ENCODE measurements at places on chromosomes 12 and 14.

- DNase-seq, result no peak
Observed at GRCh38 chr14:34781242-34781641, 66.8 kb upstream of the CFL2 start.

- DNase-seq, result peak; percentile 27
Observed at GRCh38 chr12:20601668-20602280, 93.4 kb upstream of the SLCO1C1 start.

DNA sequence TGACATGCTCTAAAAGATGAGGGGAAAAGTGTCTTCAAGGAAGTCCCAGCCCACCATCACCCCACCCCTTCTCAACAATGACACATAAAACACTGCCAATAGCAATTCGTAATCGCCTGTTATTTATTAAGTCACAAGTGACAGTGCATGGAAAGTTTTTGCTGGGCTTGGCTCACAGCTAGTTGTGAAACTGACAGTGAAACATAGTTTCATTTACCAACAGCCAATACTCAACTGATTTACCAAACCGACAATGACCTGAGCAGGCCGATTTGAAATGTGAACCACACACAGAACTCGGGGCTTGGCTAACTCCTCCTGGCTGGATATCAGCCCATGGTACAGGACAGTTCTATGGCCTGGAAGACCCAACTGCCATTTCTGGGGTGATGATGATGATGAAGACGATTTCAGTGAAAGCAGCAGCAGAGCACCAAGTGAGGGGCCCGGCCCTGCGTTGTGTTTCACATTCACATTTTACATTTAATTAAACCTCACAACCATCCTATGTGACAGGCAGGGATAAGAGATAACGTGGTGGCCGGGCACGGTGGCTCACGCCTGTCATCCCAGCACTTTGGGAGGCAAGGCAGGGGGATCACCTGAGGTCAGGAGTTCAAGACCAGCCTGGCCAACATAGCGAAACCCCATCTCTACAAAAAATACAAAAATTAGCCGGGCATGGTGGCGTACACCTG is 42.7 kb downstream of the CAMKK2 start:
- no peak for DNase-seq

- no peak for DNase-seq
Observed at GRCh38 chr14:94097091-94097490, 13.4 kb upstream of the IFI27 start.

- DNase-seq, result no peak
Observed at GRCh38 chr14:101223127-101223526, 319.6 kb upstream of the RTL1 start.

GRCh38 chr14:95098984-95099599 is 58.2 kb downstream of the DICER1 start:
- DNase-seq, result peak; percentile 30

DNA sequence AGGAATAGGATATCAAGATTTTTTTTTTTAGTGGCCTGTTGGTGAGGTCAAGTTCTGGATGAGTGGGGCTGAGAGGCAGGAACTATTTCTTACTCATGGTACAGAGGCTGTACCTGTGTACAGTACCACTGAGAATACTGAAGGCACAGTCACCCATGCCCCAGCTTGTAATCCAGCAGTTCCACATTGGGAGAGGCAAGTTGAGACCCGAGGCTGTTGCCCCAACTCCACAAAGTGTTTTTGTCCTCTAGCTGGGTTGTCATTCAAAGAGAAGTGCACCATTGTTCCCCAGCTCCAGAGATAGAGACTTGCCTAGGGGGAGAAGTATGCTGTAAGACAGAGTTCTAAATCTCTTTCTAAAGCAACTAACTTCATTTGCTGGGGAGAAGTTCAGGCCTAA is 38.7 kb downstream of the ARID2 start:
- DNase-seq, result no peak
